Cerebellar cortex (tissue), 1 donor: ENCODE measurements at places on chromosomes 4 and X.

GRCh38 chrX:48573690-48574269 lies 504 bp upstream of the RBM3 start:
- no peak for DNase-seq

DNA sequence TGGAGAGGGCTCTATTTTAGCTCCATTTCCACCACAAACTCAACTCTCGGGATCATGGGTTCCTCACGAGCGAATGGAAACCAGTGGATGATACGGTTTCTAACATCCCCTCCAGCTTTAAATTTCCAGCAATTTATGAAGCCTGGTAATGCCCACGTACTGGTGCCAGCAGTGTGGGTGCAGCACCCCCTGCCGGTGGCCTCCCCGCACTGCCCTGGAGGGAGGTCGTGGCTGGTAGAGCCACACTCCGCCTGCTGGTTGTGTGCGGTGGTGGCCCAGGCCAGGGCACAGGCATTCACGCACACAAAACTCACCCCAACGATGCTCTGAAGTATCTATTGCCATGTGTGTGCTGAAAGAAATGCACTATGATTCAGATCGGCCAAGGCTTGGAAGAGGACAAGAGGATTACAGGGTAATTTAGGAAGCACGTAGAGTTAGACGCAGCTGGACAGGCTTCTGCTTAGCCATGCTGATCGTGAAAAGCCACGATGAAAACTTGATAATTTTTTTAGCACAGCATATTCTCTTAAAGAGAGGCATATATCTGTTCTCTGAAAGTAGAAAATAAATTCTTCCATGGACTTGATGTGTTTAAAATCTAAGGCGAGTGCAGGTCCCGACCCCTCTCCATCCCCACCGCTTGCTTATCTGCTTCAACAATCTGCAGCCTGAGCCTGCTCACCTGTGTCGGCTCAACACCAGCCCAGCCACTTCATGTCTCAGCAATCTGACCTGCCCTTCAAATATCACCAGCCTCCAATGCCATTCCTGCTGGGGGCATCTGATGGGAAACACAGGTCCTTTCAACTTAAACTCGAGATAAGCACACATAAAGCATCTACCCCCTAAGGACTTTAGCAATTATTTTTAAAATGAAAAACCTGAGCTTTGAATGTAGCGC lies 59.1 kb downstream of the SCD5 start:
- DNase-seq: peak; percentile 40

DNA sequence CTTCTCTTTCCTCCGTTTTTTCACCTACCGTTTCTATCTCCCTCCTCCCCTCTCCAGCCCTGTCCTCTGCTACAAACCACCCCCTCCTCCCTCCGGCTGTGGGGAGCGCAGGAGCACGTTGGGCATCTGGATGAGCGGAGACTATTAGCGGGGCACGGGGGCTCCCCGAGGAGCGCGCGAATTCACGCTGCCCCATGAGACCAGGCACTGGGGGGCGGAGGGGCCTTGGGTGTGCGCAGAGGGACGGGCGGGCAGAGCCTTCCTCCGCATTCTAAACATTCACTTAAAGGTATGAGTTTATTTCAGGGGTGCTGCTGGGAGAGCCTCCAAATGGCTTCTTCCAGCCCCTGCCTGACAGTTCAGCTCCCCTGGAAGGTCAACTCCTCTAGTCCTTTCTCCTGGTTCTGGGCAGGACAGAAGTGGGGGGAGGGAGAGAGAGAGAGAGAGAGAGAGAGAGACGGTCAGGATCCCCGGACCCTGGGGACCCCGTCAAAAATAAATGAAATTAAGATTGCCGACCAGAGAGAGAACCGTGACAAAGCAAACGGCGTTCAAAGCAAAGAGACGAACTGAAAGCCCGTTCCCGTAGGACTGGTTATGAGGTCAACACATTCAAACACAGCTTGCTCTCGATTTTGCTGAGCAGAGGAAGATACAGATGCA lies 5.0 kb downstream of the SHOX start:
- DNase-seq: no peak

GRCh38 chr4:163553146-163553545 lies 58.7 kb downstream of the TMA16 start:
- no peak for DNase-seq
